ENCODE measurements at places on chromosomes 7 and 10.

- DNase-seq = no peak
These were observed 395.9 kb downstream of the SORCS3 start for GRCh38 chr10:105037022-105037421.

DNA sequence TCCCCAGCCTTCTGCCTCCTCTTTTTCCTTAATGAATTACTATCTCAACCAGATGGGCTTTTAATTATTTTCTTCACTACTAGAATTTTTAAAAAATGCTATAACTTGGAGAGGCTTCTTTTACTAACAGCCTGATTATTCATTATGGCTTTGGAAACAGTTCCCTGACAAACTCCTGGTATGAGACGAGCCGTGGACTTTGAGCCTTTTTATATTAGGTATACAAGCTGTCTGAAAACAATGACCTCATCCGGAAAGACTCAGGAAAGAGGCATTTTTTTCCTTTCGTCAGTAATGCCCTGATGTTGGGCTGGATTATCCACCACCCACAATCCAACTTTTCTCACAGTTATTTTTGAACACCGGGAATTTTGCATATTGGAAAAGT, 26.7 kb upstream of the ABLIM1 start:
- DNase-seq = no peak

DNA sequence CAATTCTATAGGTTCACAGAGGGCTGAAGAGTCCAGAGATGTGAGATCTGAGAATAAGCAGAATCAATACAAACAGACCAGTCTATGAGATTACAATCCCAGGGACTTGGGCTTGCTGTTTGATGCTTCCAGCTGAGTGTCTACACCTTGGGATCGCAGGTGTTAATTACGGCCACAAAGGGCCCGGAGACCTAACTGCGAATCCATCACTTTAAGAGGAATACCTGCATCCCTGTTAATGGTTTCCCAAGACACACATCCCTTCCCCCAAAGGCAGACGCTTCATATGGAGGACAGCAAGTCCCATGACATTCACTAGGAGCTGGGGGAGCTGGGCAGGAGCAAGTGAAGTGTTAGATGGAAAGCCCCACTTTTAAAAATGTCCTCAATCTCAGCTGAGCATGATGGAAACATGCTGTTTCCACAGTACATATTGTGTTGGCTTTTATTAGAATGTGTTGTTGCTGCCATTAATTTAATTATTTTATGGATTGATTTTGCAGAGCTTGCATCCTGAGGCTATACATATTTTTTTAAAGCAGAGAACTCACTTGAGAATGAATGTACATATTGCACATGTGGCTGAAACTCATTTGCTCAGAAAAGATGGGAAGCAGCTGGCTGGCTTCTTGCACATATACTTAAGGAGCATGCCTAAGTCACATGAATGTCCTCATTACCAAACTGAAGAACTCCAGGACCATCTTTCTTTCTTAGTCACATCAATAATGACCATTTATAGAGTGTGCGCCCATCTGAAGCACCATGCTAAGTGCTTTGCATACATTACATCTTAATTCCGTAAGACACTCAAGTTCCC, 151.3 kb downstream of the NEBL start:
- DNase-seq = no peak

DNA sequence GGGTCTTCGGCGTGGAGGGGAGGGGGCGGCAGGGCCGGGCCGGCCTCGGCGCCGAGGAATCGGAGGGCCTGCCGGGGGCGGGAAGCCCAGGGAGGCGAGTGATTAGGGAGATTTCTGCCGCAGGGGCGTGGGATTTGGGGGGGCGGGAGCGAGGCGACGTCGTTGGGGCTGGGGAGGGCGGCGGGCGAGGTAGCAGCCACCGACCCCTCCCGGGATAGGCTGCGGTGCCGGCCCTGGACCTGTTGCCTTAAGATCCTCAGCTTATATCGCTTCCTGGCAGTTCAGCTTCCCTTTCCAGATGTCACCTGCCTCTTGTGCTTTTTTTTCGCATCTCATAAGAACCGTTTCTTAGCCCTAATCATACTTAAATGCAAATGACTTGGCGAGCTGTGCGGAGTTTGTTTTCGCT, 655 bp downstream of the LMTK2 start:
- no peak for DNase-seq

DNA sequence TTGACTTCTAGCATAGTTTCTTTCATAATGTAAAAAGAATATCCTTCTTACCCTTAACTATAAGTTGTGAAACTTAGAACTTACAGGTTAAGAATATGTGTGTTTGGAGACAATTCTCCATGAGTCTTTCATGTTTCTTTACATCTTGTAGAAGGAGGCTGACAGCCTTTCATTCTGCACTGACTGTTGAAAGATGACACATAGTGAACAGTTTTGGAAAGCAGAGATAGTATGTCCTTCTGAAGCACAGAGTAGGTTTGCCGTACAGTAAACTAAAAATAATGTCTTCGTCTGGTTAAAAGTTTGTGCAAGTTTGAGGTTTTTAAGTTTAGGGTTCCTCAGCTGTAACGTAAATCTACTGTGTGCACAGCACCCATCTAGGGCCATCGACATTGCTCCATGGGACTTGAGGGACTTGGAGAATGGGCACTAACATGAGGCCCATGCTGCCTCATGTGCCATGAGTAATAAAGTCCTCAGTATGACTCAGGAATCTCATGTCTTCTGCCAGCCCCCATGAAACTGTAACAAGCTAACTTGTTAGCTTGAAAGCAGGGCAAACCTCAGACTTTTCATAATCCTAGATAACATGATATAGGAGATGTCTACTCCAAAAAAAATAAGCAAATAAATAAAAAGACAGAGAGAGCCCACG, 24.5 kb upstream of the ELAPOR2 start:
- DNase-seq = no peak

GRCh38 chr7:5212633-5213285, 22.7 kb downstream of the WIPI2 start:
- no peak for DNase-seq

DNA sequence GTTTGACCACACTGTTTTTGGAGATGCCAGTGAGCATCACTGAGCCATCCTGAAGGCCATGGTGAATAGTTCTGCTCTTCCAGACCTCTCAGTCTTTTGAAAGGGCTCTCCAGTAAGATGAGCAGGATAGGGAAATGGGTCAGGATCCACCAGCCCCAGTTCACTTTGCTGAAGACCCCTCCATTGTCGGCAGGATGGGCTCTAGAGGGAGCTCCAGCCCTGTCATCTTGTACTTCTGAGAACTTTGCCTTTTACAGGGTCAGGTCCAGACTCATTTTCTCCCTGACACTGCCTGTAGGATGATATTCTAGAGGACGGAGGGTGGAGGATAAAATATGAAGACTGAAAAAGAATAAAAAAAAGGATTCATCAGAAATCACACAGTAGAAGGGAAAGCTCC, 13.1 kb downstream of the LHFPL3 start:
- DNase-seq = no peak

All from central memory CD4-positive, alpha-beta T cell (primary cell).